Central memory CD4-positive, alpha-beta T cell (primary cell): ENCODE measurements at places on chromosomes 2 and 18.

- no peak for DNase-seq
Observed at GRCh38 chr2:208099682-208100470, 24.4 kb downstream of the CRYGD start.

- DNase-seq = no peak
Observed at GRCh38 chr18:39244242-39244641, 1678.6 kb upstream of the CELF4 start.

DNA sequence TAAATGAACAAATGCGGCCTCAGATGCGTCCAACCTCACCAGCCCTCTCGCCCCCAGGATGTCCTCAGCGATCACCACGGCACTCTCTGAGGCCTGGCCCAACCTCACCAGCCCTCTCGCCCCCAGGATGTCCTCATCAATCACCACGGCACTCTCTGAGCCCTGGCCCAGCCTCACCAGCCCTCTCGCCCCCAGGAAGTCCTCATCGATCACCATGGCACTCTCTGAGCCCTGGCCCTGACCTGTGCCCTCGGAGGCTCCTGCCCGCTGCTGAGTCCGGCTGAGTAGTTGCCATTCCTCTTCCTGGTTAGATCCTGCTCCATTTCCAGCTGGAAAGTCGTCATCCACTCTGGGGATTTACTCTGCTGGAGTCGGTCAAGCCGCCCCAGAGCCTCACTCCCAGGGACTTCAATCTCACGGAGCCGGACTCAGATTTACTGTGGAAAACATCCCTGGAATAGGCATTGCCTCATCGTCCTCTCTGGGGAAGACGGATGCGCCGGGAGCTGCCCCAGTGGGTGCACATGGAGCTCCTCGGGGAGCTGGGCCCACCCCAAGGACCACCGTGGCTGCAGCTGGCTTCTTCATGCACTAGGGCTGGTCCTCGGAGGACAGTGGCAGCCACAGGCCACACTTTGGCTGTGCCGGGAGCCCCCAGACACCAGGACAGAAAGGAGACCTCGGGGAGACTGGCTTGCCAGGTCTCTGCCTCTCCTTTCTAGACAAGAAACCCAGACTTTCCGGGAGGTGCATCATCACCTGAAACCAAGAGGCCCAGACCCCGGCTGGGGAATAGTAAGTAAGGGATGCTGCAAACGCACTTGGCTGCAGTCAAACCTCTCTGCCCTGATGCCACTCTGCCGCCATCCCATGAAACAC is 230.6 kb downstream of the EIPR1 start:
- no peak for DNase-seq

DNA sequence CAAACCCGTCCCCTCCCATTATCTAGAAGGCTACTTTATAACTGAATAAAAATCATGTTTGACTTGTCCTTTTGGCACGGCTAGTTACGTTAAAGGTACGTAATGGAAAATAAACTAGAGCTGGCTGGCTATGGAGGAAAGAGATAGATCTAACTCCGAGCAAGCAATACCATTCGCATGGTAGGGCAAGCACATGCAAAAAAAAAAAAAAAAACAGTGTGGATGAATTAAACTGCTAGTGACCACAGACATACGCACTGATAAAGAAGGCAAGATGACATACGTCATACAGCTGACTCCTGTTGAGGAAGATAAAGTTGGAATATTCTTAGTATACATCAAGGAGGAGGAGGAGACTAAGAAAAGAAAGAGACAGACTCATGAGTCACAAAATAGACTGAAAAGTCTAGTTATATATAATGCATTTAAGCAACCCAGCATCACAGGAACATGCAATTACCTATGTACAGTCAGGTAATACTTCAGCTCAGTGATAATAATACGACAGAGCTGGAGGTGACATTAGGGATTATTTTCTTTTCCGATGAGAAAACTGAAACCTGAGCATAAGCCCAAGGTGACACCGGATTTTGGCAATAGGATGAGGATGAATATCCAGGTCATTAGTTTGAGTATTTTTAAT is 37.9 kb upstream of the NARS1 start:
- no peak for DNase-seq

DNA sequence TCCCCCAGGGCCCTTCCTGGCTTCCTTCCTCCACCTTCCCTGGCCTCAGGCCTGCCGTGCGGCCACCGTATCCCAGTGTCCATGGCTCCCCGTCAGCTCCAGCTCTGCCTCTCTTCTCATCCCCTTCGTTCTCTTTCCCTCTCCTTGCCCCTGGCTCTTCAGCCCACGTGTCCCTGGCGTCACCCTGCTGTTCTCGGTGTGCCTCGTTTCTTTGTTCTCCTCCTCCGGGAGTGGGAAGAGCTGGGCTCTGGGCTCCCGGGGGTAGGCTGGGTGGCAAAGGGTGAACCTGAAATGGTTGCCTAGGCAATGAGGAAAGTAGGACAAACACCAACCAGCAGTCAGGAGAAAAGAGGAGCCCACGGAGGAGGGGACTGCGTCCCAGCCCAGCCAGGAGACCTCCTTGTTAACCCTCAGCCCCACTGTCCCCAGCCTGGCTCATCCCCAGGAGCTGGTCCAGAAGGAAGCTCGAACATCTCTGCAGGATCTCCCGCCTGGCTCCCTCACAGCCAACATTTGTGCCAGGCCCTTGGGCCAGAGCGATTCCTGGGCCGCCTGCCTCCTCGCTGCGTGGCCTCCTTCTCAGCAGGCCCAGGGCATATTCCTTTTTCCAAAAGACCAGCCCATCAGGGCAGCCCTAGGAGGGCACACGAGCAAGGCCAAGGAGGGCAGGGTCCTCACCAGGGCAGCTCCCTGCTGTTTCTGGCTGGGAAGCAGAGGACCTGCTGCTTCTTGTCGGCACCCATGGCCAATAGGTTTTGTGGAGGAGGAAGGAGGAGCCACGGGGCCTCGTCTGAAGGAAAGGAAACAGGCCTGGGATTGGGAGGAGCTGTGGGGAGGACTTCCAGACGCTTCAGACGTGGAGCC is 30.9 kb upstream of the DNMT3A start:
- no peak for DNase-seq

DNA sequence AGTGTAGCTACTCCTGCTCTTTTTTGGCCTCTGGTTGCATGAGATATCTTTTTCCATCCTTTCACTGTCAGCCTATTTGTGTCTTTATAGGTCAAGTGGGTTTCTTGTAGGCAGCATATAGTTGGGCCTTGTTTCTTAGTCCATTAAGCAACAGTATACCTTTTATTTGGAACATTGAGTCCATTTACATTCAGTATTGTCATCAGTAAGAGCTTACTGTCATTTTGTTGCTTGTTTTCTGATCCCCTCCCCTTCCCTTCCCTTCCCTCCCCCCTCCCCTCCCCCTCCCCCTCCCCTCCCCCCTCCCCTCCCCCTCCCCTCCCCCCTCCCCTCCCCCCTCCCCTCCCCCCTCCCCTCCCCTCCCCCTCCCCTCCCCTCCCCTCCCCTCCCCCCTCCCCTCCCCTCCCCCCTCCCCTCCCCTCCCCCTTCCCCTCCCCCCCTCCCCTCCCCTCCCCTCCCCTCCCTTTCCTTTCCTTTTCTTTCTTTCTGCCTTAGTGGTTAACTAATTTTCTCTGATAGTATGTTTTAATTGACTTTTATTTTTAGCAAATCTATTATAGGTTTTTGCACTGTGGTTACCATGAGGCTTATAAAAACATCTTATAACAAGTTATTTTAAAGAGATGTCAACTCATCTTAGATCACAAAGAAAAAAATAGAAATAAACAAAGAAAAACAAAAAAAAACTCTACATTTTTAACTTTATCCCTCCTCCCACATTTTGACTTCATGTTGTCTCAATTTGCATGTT is 13.2 kb upstream of the DCDC2C start:
- DNase-seq = no peak
